ENCODE measurements at places on chromosomes 3 and 15. TPM values are rescaled to one million over a fixed set of nuclear protein-coding genes. Genes with fewer than 3 reads are reported as not detected.

GRCh38 chr3:113546414-113546893 is 14.1 kb downstream of the SIDT1 start:
- DNase-seq, result no peak

DNA sequence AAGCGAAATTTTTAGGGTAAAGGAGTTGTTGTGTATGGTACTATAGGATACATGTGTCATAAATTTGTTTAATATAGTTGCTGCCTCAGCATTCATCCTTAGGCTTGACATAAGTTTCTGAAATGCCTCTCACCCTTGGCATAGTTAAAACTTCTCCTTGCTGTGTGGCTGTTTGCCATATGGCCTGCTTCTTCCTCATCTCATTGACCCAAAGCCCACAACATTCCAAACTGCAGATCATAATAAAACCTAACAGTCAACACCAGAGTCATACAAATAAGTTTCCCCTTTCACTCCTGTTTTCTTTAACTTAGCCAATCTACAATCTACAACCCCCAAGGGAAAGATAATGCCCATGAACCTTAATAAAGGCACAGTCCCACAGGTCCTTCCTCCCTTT is 136.6 kb downstream of the TMCC1 start:
- DNase-seq, result no peak

GRCh38 chr15:81194723-81195122 is 2.0 kb upstream of the IL16 start:
- no peak for DNase-seq

HAPLN3 gene
- total RNA-seq, result 82.5 TPM

- no peak for DNase-seq
Measured at GRCh38 chr3:160665231-160665630, 11.7 kb upstream of the ARL14 start.

All from activated T-cell treated with anti-CD3 and anti-CD28 coated beads, Interleukin-2, amount 50 U/mL, for 72 hours (primary cell).